Activated CD8-positive, alpha-beta memory T cell treated with anti-CD3 and anti-CD28 coated beads for 4 hours (primary cell): ENCODE measurements at places on chromosomes 12 and 14.
A peak's percentile ranks its signal among the peaks of the same experiment; 100 is the strongest.

- no peak for DNase-seq
Measured at GRCh38 chr12:54147606-54148005, 41.2 kb downstream of the SMUG1 start.

GRCh38 chr14:52783206-52783605, 8.2 kb downstream of the GNPNAT1 start:
- DNase-seq: no peak

DNA sequence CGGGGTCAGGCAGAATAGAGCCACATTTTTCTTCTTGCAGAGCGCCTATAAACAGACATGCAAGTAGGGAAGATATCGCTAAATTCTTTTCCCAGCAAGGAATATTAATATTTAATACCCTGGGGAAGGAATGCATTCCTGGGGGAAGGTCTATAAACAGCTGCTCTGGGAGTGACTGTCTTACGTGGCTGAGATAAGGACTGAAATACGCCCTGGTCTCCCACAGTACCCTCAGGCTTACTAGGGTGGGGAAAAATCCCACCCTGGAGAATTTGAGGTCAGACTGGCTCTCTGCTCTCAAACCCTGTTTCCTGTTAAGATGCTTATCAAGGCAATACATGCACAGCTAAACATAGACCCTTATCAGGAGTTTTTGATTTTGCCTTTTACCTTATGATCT, 262.3 kb downstream of the CEP128 start:
- no peak for DNase-seq

- DNase-seq: no peak
Measured at GRCh38 chr14:71289536-71289935, 382.3 kb downstream of the PCNX1 start.

DNA sequence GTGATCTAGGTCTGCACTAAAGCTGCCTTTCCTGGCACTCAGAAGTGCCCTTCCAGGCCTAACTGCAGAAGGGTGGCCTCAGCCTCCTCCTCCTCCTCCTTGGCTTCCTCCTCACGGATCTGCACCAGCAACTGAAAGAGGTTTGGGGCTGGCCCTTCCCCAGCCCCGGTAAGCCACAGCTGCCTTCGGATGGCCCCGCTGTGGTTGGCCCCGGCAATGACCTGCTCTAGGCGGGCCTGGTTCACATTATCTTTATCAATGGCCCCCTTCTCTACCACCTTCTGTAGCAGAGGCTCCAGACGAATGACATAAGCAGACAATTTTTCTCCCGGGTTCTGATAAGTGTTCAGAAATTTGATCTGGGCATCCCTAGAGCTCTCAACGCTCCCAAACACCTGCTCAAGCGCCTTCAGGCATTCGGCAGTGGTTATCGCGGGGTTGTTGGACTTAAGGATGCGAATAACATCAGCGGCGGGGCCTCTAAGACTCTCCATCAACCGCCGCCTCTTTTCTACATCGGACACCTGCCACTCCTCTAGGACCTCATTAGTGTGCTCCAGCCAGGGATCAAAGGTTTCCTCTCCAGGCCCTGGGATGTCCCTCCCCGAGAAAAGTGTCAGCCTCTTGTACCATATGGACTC, 1.5 kb downstream of the PNMA1 start:
- no peak for DNase-seq

- DNase-seq: no peak
Measured at GRCh38 chr14:54175298-54175942, 218.8 kb upstream of the BMP4 start.

- no peak for DNase-seq
Measured at GRCh38 chr14:92659765-92660561, 88.5 kb downstream of the LGMN start.

DNA sequence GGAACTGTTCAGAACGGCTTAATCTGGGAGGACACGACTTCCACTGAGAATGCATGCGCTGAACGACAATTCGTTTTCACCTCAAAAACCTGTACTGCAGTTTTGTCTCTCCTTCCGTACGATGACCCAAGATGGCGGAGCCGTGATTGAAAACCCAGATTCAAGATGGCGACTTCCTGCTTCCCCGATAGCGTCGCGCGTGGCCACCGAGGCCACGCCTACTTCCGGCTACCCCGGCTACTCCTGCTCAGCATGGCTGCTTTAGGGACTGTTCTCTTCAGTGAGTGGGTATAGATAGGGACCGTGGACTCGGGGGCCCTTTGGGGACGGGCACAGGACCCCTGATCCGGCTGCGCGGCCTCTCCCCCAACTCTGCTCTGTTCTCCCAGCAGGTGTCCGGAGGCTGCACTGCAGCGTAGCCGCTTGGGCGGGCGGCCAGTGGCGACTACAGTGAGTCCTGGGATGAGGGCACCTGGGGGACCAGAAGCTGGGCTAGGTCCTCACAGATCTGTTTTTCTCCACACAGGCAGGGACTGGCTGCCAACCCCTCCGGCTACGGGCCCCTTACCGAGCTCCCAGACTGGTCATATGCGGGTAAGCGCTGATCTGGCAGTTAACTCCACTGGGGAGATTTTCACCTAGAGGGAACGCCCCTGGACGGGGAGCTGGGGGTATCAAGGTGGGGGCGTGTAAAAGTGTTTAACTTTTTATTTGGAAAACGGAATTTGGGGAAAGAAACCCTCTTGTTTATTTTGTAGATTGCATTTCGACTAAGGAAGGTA, at the start of gene MRPL52:
MRPL52 (plus strand) TSS at position 227 of the 782 bp plus-strand sequence; CDS start at position 253, 26 bp downstream.
- DNase-seq: peak; percentile 79

DNA sequence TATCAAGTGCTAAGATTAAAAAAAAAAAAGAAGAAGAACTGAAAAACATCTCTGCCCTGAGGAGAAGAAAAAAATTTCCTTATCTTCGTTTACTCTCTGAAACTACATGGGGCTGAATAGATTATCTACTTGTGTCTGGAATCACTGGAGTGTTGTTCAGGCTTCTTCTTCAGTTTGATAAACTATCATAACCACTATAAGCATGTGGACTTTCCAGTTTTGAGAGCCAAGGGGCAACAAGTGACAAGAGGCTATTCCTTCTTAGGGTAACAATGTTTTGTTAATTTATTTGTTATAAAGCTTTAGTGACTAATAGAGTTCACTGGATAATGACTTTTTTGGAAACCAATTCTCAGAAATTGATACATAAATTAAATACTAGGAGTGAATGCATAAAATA, 19.9 kb upstream of the RASSF8 start:
- DNase-seq: no peak

GRCh38 chr14:89760086-89760485, 194.4 kb downstream of the EFCAB11 start:
- DNase-seq: no peak

GRCh38 chr12:103908246-103908541, 22.0 kb upstream of the HSP90B1 start:
- no peak for DNase-seq
